Mammary epithelial cell (primary cell): ENCODE measurements at places on chromosomes 16 and 17. TPM values are rescaled to one million over a fixed set of nuclear protein-coding genes. Genes with fewer than 3 reads are reported as not detected.
A peak's percentile ranks its signal among the peaks of the same experiment; 100 is the strongest.

Gene HOXB1
- not detected for total RNA-seq

Gene ZNF267
- total RNA-seq: 7.8 and 11.4 TPM in 2 replicates

Gene CTRB1
- total RNA-seq: not detected

DNA sequence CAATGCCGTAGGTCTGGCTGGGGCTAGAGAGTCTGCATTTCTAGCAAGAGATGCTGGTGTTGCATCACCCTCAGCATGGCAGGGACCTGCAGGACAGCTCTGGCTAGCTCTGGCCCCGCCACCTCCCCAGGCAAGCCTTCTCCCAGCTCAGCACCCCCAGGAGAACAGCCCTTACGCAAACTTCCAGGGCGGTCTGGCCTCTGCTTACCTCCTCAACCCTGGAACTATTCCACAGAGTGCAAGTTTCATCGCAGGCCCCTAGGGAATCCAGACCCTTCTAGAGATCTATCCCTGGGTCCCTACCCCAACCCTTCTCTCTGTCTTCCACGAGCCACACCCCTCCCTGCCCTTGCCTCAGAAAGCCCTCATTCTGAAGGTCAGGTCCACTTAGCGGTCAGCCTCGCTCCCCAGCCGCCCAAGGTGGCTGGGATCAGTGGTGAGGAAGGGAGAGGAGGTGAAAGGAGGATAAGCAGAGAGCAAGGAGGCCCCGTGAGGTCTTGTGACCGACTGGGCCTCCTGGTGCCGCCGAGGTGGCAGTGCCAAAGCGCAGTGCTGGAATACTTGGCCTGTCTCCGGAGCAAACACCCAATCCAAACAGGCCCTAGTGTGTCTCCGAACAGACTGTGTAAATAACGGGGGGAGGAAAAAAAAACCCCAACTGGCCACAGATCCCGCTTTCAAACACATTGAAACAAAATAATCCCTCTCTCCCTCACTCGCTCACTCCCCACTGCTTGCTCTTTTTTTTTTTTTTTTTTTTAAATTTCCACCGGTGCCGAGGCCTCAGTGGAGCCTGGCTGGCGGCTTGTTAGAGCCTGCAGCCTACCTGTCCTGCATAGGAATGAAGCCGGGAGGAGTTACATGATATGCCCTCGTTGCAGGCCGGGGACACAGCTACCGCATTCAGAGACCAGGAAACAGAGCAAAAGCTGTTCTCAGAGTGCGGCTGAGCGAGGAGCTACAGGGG, 380.9 kb downstream of the SOX9 start:
- DNase-seq: no peak

DNA sequence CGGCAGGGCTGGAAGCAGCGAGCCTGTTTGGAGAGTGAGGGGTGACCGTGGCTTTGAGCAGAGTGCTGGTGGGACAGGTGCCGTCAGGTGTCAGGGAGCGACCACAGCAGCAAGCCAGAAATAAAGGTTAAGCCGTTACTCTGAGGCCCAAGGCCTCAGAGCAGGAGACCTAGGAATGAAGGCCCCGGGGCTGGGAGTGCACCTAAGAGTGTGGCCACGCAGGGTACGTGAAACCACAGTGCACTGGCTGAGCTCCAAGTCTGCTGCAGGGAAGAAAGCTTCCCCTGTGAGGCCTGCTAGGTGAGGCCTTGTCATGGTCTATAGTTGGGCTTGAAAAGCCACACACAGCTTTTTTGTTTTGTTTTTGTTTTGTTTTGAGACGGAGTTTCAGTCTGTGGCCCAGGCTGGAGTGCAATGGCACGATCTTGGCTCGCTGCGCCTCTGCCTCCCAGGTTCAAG, 8.7 kb downstream of the CLUAP1 start:
- DNase-seq: peak; percentile 91

DNA sequence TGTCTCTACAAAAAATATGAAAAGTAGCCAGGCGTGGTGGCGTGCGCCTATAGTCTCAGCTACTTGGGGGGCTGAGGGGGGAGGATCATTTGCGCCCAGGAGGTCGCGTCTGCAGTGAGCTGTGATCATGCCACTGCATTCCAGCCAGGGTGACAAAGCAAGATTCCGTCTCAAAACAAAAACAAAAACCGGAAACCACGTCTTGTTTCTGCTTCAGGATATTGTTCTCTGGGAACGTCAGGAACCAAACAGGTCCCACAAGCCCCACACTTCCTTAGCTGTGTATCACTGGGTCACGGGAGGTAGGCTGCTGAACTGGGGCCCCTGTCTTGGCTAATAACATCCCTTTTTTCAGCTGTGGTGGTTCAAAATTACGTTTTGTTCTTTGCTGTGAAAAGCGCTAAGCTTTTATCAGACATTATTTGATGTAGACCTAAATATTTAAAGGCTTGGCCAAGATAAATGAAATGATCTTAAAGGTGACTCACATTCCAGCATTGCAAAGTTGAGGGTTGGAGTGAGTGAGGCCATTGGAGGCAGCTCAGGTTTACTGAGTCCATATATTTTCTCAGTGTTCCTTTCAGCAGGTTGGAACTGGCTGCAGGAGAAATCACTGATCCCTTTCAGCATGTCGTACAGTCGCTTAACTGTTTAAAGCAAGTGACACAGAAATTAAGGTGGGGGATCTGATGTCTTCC, 16.4 kb upstream of the SEC14L1 start:
- DNase-seq: peak; percentile 72

GRCh38 chr17:17403899-17404576, 72.8 kb upstream of the MED9 start:
- DNase-seq: no peak

- DNase-seq: no peak
These were observed 30.2 kb downstream of the CACNG5 start for GRCh38 chr17:66865151-66865550.

DNA sequence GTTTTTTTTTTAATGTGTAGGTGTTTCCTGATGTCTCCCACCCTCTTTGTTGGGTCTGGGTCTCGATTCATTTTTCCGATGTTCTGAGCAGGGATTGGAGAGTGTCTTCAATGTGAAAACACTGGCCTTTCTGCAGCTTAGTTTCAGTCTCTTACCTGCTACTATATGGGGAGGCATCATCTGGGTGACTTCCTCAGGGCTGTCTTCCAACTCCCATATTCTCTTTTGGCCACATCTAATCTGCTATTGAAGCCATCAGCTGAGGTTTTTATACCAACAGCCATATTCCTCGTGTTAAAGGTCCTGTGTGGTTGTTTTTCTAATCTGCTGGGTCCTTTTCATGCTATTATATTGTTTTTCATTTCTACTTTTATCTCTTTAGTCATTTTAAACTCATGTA, 13.2 kb upstream of the SSTR5 start:
- DNase-seq: no peak

DNA sequence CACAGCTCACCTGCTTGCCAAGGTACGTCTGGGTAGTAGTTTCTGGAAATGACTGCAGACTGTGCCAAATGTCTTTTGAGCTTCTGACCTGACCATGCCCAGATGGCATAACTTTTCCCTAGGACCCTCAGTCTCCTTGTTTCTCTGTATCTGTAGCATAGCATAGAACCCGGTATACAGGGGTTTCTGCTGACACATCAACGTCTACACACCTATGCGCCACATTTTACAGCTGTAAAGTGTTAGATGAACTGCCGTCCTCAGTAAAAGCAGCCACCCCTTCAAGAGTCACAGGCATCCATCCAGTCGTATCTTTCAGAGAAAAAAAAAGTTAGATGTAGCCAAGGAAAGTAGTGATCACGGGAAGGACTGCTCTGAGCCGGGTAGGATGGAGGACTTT, 17.4 kb downstream of the KCTD2 start:
- DNase-seq: no peak

DNA sequence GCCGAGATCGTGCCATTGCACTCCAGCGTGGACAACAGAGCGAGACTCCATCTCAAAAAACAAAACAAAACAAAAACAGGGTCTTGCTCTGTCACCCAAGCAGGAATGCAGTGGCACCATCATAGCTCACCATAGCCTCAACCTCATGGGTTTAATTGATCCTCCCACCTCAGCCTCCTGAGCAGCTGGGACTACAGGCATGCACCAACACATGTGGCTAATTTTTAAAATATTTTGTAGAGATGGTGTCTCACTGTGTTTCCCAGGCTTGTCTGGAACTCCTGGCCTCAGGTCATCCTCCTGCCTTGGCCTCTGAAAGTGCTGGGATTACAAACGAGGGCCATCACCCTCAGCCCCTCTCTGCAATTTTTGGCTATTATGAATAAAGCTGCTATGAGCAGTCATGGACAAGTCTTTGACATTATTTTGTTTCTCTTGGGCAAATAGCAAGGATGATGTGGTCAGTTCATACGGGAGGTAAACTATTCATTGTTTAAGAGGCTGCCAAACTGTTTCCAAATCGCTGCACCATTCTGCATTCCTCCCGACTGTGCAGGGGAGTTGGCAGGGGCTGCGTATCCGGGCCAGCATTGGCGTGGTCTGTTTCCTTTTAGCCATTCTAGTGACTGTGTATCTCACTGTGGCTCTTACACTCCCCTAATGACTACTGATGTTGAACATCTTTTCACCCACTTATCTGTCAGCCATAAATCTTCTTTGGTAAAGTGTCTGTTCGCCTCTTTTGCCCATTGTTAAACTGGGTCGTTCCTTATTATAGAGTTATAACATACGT, 21.1 kb downstream of the EIF4A3 start:
- DNase-seq: no peak

- DNase-seq: peak; percentile 77
These were observed 763 bp upstream of the SOX9 start for GRCh38 chr17:72119873-72120641.

DNA sequence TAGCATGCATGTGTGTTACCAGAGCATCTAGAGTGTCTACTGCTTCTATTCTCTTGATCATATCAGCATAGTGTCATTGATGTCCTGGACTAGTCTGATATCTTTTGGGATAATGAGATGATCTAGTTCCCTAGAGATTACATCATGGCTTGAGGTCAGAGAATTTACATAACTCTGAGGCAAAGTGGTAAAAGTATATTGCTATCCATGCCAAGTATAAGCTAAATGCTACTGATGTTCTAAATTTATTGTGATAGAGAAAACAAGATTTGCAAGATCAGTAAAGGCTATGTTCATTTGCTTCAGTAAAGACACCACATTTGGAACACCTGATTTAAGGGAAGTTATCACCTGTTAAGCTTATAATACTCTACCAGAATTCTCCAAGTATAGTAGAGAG, 280.7 kb upstream of the PSMD7 start:
- DNase-seq: no peak

GRCh38 chr17:82287868-82288801, 14.6 kb upstream of the CSNK1D start:
- no peak for DNase-seq

GRCh38 chr17:7328840-7329373, at the start of gene NEURL4:
NEURL4 (minus strand) TSS chr17:7329335; CDS start chr17:7329312, 23 bp downstream.
- DNase-seq: no peak

- no peak for DNase-seq
These were observed 1.5 kb upstream of the METRNL start for GRCh38 chr17:83077939-83078338.

GRCh38 chr16:62018301-62019060, 17.8 kb downstream of the CDH8 start:
- DNase-seq: no peak
